ENCODE measurements at places on chromosomes 5 and 9. TPM values are rescaled to one million over a fixed set of nuclear protein-coding genes. Genes with fewer than 3 reads are reported as not detected.

- DNase-seq: no peak
Observed at GRCh38 chr5:419970-420369, 23.0 kb upstream of the EXOC3 start.

DNA sequence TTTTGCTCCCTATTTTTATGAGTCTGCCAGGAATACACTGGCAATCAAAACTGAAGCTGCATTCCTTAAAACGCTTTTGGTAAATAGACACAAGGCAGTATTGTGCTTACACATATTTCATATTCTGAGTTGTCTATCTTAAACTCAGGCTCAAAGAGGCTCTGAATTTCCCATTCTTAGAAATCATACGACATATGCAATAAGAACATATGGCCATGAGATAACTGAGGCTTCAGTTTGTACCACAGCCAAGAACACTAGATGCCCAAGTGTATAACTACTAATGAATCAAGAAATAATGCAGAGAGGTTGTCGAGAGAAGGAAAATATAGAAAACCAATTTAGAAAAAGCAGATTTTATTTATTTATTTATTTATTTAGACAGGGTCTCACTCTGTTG, 357.4 kb downstream of the NDUFS4 start:
- no peak for DNase-seq

Gene SLC2A6
- total RNA-seq: 20.1 TPM

GRCh38 chr9:68492806-68493205, 47.9 kb downstream of the TMEM252 start:
- no peak for DNase-seq

- DNase-seq: no peak
Observed at GRCh38 chr9:91664663-91665062, 241.0 kb upstream of the NFIL3 start.

Gene CBY3
- total RNA-seq: not detected
